NCI-H69 (cell line): ENCODE measurements at places on chromosomes 3 and 15.
A peak's percentile ranks its signal among the peaks of the same experiment; 100 is the strongest.

- no peak for DNase-seq
Observed at GRCh38 chr15:36126194-36126593, 453.2 kb upstream of the CDIN1 start.

GRCh38 chr3:55476515-55476914 lies 10.6 kb downstream of the WNT5A start:
- peak; percentile 3 for DNase-seq

DNA sequence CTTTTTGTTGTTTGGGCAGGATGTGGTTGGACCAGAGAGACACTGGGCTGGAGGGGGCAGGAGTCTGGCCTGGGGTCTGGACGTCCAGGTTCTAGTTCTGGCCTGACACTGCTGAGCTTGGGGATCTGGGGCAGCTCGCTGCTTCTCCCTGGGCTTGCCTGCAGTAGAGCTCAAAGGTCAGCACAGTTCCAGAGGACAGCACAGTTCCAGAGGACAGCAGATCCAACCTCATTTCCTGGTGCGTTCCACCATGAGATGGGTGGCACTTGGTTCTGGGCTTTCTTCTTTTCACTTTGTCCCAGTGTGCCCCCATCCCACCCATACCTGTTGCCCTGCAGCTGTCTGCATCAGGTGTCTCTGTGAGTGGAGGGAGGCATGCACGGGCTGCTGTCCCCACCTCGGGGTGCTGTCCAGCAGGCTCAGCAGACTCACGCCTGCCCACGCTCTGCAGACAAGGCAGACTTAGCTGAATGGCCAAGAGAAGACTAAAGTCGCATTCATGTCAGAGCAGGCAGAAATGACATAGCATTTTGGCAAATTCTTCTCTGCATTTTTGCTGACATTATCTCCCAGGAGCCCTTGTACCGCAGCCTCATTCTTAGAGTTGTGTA lies 16.7 kb downstream of the CACNA2D3 start:
- DNase-seq = no peak

DNA sequence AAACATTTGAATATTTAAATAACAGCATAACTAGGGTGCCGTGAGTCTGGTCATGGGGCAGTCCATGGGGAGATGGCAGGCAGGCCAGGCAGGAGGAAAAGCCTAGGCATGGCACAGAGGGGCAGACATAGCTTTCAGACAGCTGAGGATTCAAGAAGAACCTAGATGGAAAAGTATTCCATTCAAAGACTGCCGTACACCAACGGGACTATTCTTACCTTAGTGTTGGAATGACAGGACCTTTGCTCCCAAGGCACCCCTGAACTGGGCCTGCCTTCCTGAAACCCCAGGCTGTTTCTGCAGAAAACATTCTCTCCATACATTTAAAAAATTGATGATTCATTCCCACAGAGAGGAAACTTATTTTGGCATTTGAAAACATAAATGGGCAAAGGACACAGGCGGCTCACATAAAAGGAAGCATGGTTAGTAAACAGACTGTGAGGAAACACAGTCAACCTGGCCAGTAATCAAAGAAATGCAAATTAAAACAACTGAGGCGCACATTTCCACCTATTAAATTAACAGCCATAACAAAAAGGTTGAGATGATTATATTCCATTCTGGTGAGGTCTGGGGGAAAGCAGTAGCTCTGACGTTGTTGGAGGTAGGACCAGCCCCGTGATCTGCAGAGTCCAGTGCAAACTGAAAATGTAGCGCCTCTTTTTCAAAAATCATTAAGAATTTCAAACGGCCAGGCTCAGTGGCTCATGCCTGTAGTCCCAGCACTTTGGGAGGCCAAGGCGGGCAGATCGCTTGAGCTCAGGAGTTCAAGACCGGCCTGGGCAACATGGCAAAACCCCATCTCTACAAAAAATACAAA lies 71.3 kb upstream of the SMAD3 start:
- DNase-seq = no peak
